ENCODE measurements at places on chromosomes 16 and 17. TPM values are rescaled to one million over a fixed set of nuclear protein-coding genes. Genes with fewer than 3 reads are reported as not detected.

DNA sequence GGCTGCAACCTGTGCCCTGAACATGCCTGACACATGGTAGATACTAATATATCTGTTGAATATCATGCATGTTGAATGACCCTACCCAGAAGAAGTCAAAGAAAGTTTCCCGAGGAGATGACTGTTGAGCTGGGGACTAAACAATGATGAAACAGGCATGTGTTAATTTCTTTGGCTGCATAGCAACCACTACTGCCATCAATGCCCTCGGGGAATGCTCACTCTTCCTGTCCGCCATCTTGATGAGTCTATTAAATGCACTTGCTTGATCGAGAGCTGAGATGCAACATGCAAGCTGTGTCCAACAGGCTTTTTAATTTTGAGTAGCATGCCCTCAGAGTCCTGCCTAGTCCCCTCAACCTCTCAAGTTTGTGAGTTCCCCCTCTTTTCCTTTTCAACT lies 31.3 kb downstream of the GRIN2A start:
- no peak for DNase-seq

DNA sequence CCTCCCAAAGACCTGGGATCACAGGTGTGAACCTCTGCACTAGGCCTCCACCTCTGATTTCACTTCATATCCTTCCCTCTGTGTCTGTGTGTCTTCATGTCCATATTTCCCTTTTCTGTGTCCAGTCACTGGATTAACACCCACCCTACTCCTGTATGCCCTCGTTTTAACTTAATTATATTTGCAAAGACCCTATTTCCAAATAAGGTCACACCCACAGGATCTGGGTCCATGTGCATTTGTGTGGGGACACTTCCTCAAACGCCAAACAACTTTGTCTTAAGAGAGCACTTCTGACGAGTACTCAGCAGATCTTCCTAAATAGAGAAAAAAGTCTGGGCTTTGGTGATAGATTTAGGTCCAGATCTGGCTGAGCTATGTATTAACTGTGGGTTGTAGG lies 56.3 kb downstream of the MPHOSPH6 start:
- DNase-seq = no peak

LRRC37B gene
- 21.9 TPM for polyA plus RNA-seq

DNA sequence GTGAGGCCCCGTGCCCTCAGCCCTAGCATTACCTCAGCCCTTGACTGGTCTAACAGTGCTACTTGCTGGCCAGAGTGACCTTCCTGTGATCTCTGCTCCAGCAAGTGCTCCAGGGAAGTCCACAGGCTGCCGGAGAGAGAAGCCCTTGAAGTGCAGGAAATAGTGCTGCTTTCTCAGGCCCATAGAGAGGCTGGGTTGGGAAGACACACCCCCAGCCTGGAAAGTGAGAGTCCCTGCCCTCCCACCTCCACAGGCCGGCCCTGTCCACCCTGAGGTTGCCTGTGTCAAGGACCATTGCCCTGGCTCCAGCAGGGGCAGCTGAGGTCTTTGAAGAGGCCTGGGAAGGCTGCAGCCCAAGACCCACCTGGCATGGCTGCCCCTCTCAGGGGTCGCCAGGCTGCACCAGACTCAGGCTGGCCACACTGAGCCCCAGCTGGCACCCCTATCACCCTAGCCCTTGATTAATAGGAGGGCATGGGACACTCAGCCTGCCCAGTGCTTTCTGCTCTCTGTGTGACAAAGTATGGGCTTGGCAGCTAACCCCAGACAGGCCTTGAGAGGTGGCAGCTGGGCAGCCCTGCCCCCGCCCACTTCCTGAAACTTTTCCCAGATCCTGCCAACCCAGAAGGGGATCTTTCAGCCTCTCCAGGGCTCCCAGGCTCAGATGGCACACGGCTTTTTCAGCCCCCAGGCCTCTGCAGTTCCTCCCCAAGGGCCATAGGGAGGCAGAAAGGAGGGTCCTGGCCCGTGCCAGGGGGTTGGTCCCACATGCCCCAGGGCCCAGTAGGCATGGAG lies 21.7 kb downstream of the ATP6V0D1 start:
- no peak for DNase-seq

DNA sequence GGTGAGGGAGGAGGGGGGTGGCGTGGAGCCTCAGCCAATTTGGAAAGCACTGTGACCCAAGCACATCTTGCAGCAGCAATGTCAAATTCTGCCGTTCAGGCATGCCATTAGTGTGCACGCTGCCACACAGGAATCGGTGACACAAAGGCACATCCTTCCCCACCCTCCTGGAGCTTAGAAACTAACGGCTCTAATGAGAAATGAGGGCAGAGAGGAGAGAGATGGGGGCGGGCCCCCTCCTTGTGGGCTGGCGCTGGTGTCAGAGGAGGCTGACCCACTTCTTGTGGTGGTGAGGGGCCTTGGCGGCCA lies 94.8 kb downstream of the RTN4RL1 start:
- DNase-seq = no peak

KRT25 gene
- not detected for polyA plus RNA-seq

- DNase-seq = no peak
These were observed 40.7 kb downstream of the RGS9 start for GRCh38 chr17:65177901-65178300.

- no peak for DNase-seq
These were observed 1.0 kb downstream of the MYLK3 start for GRCh38 chr16:46746821-46747776.

- no peak for DNase-seq
These were observed 31.8 kb downstream of the MED13 start for GRCh38 chr17:62033317-62033716.

NHLRC4 gene
- 2.9 TPM for polyA plus RNA-seq

- DNase-seq = no peak
These were observed 3.4 kb downstream of the MYO18A start for GRCh38 chr17:29176558-29177351.

DNA sequence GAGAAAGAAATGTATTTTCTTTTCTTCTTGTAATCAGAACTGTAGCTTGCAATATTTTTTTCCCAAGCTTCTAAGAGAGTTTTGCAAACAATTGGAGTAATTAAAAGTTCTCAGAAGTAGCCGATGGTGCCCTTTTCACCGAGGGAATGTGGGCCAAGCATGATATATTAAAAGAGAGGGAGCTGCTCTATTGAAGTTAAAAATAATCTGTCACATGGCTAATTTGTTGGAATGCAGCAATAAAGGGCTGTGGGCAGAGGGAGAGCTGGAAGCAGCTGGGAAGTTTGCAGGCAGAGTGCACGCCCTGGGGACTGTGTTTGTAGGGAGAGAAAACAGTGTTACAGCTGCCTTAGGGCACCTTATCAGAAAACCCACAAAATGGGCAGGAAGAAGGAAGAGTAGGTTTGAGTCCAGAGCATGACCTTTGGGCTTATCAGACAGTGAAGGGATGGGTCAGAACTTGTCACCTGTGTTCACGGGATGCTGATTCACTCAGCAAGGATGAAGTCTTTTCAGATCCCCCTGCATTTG lies 18.5 kb upstream of the TERF2 start:
- DNase-seq = peak; percentile 83

DNA sequence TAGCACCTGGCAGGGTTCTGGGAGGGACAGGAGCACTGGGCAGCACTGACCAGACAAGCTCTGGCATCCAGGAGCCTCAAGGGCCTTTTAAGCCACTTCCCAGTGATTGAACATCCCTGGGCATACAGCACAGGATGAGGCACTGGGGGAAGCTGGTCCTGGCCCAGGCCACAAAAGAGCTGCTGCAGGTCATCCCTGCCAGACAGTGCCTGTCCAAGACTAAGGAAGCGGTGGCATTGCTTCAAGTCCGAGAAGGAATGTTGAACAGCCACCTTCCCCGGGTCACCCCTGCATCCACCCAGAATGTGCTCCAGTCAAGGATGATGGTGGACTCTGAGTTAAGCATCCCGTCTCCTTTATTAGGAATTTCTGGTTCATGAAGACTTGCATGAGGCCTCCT lies 1.2 kb upstream of the OSBPL7 start:
- no peak for DNase-seq

GRCh38 chr16:87806641-87807546 lies 41.1 kb upstream of the KLHDC4 start:
- no peak for DNase-seq

GRCh38 chr17:70184770-70185169 lies 15.4 kb downstream of the KCNJ2 start:
- DNase-seq = no peak

- peak; percentile 22 for DNase-seq
These were observed at the start of gene DOC2B for GRCh38 chr17:181245-182049. DOC2B (minus strand) TSS chr17:181650; CDS start chr17:181479, 171 bp downstream.

TP53TG3F gene
- polyA plus RNA-seq = not detected

- no peak for DNase-seq
These were observed 12.8 kb downstream of the LRRC36 start for GRCh38 chr16:67339453-67339852.

- DNase-seq = no peak
These were observed at the start of gene MT1E for GRCh38 chr16:56625140-56625942. MT1E (plus strand) TSS chr16:56625781; CDS start chr16:56625852, 71 bp downstream.

DBNDD1 gene
- polyA plus RNA-seq = 7.5 TPM

GRCh38 chr16:53884748-53885147 lies 180.8 kb downstream of the FTO start:
- DNase-seq = no peak

DNA sequence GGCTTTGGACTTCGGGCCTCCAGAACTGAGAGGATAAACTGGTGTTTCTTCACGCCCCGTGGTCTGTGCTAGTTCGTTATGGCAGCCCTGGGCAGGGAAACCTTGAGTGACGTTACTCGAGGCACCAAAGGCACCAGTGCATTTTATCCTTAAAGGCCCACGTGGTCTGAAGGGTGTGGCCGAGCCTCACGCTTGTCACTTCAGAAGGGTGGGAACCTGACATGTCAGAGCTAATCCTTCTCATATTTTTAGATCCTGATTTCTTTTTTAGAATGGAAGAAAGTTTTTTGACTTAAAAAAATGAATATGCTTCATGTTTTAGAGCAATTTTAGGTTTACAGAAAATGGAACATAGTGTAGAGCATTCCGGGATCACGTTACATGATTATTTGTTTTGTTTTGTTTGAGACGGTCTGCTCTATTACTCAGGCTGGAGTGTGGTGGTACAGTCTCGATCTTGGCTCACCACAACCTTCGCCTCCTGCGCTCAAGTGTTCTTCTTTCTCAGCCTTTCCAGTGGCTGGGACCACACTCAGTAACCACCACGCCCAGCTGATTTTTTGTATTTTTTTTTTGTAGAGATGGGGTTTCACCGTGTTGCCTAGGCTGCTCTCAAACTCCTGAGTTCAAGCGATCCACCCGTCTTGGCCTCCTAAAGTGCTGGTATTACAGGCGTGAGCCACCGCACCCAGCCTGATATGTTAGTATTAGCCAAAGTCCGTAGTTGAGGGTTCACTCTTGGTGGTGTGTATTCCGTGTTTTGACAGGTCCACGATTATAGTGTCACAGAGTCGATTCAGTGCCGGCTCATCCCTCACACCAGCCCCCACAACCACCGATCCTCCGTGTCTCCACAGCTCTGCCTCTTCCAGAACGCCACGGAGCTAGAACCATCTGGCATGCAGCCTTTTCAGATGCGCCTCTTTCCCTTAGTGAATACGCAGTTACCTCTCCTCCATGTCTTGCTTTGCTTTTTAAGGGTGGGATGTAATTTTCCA lies 47.9 kb downstream of the RAB11FIP3 start:
- no peak for DNase-seq

DNA sequence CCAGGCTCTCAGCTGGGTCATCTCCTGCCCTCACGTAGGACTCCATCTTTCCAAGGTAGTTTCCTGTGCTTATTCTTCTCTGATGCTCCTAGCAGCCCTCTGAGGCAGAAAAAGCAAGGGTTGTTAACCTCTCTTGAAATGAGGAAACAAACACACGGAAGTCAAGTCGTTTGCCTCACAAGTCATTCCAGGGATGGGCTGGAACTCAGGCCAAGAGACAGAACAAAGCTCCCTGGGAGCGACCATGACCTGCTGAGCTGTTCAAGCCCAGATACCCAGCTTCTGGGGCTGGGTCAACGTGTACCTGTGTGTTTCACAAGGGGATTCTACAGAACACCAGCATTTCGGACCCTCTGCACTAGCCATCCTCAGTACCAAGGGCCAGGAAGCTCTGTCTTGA lies 28.1 kb downstream of the SRL start:
- DNase-seq = no peak

DNA sequence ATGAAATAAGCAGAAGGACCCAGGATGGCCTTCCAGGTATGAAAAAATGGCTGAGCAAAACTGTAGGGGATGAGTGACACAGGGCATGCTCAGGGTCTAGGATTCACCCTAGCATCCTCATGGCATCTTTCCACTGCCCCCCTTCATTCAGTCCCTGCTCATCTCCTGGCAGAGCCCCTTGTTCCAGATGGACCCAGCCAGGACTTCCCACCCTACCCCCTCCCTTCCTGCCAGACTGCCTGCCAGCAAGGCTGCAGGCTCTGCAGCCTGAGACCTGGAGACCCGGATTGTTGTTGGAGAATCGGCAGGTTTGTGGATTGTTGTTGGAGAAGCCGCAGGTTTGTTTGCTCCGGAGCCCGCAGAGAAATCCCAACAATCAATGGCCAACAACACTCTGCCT lies 6.6 kb downstream of the SEZ6 start:
- DNase-seq = no peak

ATP2A1 gene
- 2.8 TPM for polyA plus RNA-seq

SMTNL2 gene
- polyA plus RNA-seq = 29.2 TPM

MMP28 gene
- 7.8 TPM for polyA plus RNA-seq

GRCh38 chr17:65364438-65364837 lies 197.0 kb downstream of the AXIN2 start:
- no peak for DNase-seq

SULT1A2 gene
- polyA plus RNA-seq = 3.7 TPM

NOXO1 gene
- 0.57 TPM for polyA plus RNA-seq

TNFRSF13B gene
- 0.12 TPM for polyA plus RNA-seq

- no peak for DNase-seq
These were observed 1.5 kb downstream of the PPM1E start for GRCh38 chr17:58757162-58757613.

- DNase-seq = no peak
These were observed 46.6 kb downstream of the MPRIP start for GRCh38 chr17:17088541-17089525.

GRCh38 chr17:57370037-57370581 lies 113.8 kb downstream of the MSI2 start:
- peak; percentile 50 for DNase-seq

TBC1D28 gene
- not detected for polyA plus RNA-seq

DNA sequence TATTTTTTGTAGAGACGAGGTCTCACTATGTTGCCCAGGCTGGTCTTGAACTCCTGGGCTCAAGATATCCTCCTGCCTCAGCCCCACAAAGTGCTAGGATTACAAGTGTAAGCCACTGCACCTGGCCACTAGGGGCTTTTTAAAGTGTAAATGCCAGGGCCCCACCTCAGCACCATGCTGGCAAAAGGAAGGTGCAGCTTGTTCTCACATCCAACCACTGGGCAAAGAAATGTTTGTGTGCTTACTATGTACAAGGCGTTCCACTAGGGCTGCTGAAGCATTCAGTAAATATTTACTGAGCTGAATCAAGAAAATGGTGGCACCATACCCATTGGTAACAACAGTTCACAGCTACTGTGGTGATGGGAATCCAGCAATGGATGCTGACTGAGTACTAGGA lies 22.6 kb downstream of the COG1 start:
- no peak for DNase-seq

- no peak for DNase-seq
These were observed 176.3 kb upstream of the TNRC6C start for GRCh38 chr17:77782201-77782600.

- no peak for DNase-seq
These were observed 3.7 kb downstream of the ELOB start for GRCh38 chr16:2773188-2773968.

GRCh38 chr17:2137342-2138098 lies 82.6 kb downstream of the HIC1 start:
- peak; percentile 40 for DNase-seq

All from right lung (tissue), 10 donors.